ENCODE measurements at places on chromosomes 11 and 22.

DNA sequence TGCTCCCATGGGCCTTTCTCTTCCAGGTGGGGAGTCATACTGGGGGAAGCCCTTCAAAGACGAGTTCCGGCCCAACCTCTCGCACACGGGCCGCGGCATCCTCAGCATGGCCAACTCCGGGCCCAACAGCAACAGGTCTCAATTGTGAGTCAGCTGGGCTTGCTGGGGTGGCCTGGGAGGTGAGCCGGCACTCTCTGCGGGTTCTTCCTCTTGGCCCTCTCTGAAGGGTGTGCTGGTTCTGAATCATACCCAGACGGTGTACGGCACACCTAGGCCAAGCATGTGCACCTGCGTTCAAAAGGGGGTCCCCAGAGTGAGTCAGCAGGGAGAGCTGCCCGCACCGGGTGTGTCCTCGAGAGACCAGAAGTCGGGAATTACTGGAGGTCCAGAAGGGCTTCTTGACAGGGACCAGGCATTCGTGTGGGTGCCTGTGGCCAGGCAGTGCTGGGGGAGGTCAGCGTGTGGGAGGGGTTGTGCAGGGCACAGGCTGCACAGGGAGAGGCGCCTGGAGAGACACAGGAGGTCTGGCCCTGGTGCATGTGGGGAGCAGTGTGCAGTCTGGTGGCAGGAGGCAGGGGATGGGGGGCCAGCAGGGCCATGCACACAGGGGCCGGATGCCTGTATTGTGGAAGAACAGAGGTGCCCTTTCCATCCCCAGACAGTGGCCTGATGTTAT is 23.0 kb downstream of the PPIL2 start:
- DNase-seq = no peak

DNA sequence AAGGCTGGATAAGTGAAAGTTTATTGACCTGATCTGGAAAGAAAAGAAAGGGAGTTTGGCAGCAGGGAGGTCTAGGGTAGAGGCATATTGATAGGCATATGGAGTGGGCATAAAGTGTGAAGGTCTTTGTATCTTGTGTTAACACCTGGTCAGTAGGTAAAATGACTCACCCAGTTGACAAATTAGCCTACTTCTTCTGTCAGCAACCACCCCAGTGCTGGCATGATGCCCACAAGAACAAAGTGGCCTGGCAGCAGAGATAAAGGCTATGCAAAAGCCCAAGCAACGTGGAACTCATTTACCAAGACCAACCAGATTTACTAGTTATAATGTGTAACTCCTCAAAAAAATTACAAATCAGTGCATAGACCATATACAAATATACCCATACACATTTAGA is 4.9 kb downstream of the OR10A3 start:
- peak; percentile 38 for DNase-seq

DNA sequence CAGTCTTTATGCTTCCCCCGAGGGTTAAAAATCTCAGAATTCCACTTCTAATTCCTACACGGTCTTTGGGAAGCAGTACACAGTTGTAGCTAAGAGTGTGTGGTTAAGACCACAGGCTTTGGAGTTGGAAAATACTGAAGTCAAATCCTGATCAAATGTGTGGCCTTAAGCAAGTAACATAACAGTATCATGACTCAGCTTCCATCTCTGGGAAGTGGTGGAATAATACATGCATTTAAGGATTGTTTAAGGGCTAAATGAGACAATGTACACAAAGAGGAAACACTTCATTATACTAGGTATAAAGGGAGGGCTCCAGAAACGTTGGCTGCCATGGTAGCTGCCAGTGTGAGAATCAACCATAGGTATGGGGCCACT is 71.5 kb downstream of the FAT3 start:
- DNase-seq = no peak

DNA sequence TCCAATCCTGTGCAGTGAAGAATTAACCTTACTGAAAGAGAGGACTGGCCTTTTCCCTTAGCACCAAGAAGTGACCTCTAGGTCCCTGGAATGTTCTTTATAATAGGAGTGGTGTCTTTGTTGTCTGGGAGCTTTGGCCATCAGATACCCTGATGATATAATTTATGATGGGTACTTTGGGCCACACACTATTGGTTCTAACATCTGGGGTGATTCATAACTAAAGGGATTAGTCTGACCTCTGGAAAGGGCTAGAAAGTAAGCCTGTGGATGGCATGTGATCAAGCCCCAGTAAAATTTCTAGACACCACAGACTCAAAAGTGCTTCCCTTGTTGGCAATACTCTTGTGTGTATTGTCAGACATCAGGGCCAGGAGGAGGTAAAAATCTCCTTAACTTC is 891.2 kb downstream of the KCNA4 start:
- no peak for DNase-seq

- peak; percentile 14 for DNase-seq
These were observed 76.4 kb downstream of the TMEM135 start for GRCh38 chr11:87114093-87114492.

DNA sequence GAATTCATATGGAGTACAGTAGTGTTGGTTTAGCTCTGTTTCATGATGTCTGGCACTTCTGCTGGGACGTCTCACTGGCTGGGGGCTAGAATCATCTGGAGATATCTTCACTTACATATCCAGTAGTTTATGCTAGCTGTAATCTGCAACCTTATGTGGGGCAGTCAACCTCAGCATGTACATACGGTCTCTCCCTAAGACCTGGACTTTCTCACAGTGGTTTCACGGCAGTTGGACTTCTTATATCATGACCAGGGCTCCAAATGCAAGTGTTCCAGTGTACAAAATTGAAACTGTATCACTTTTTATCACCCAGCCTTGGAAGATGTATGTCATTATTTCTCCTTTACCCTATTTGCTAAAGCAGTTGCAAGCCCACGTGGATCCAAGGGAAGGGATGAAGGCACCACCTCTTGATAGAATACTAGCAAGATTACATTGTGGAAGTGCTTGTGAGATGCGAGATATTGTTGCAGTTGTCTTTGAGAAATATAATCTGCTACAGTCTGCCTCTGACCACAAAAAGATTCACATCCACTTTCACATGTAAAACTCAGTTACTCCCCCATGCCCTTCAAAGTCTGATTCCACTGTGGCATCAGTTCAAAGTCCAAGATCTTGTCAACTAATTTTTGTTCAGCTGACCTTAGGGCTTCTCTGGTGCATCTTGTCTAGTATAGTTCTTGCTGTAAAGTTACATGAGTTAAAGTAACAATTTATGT is 316.6 kb upstream of the NCAM1 start:
- DNase-seq = no peak

DNA sequence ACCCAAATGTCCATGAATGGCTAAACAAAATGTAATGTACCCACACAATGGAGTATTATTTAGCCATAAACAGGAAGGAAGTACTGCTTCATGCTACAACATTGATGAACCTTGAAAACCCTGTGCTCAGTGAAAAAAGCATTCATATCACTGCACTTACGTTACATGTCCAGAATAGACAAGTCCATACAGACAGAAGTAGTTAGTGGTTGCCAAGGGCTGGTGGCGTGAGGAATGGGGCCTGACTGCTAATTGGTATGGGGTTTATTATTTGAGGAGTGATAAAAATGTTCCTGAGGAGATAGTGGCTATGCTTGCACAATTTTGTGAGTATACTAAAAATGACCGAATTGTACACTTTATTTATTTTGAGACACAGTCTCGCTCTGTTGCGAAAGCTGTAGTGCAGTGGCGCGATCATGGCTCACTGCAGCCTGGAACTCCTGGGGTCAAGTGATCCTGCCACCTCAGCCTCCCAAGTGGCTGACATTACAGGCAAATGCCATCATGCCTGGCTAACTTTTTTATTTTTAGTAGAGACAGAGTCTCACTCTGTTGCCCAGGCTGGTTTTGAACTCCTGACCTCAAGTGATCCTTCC is 7.7 kb upstream of the SYVN1 start:
- no peak for DNase-seq

DNA sequence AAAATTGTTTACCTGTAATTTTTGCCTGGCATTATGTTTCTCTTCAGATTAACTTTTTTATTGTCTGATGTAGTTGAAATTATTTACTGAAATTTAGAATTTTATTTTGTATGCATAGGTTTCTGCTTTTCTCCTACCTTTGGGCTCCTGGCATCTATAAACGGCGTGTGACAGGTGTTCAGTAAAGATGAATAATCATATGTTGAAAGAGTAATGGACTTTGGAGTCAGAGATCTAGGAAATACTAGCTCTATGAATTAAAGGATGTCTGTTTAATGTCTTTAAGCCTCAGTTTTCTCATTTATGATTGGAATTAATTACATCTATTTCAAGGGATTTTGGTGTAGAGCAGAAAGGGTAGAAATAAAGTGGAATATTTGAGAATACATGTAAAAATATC is 7.2 kb upstream of the ANGPTL5 start:
- no peak for DNase-seq

GRCh38 chr11:8832571-8833260 is 78.3 kb upstream of the AKIP1 start:
- DNase-seq = no peak

GRCh38 chr22:19821523-19822300 is 33.0 kb downstream of the GNB1L start:
- DNase-seq = no peak

- DNase-seq = no peak
These were observed 8.4 kb upstream of the MGAT3 start for GRCh38 chr22:39448205-39449054.

- no peak for DNase-seq
These were observed 845.4 kb downstream of the OPCML start for GRCh38 chr11:132686886-132687285.

DNA sequence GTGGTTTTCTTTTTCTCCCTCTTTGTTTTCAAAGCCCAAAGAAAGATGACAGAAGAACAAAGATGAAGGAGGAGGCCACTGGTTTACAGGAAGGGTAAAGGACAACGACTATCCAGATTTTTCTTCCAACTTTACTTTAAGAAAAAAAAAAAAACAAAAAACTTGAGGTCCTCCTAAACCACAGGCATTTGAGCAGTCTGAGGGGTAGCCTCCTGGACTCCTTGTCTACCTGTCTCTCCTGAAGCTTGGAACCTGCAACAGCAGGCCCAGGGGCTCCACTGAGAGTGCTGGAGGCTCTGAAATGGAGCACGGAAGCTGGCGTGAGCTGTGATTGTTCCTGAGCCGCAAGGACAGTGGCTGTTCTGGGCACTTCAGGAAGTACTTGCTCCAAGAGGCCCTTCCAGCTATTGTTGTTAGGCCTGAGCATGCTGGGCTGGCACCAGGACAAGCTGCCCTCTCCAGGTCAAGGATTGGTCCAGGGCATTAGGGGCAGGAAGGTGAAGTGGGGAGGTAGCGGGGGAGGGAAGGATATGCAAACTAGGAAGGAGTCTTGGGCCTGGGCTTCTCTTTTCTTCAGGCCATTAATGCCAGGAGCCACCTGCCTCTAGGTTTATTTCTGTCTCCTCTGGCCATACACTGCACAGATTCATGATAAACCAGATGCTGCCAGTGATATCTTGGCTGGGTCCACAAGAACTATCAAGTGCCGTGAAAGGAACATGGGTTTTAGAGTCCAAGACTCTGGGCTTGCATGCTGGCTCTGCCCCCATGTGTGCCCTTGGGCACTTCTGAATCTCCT is 147.3 kb downstream of the CCDC34 start:
- no peak for DNase-seq

- no peak for DNase-seq
These were observed 222.3 kb downstream of the ETS1 start for GRCh38 chr11:128365044-128365443.

- peak; percentile 27 for DNase-seq
These were observed 30.5 kb upstream of the FNBP4 start for GRCh38 chr11:47797633-47798032.

- DNase-seq = no peak
These were observed 18.1 kb upstream of the EHD1 start for GRCh38 chr11:64896448-64897022.

DNA sequence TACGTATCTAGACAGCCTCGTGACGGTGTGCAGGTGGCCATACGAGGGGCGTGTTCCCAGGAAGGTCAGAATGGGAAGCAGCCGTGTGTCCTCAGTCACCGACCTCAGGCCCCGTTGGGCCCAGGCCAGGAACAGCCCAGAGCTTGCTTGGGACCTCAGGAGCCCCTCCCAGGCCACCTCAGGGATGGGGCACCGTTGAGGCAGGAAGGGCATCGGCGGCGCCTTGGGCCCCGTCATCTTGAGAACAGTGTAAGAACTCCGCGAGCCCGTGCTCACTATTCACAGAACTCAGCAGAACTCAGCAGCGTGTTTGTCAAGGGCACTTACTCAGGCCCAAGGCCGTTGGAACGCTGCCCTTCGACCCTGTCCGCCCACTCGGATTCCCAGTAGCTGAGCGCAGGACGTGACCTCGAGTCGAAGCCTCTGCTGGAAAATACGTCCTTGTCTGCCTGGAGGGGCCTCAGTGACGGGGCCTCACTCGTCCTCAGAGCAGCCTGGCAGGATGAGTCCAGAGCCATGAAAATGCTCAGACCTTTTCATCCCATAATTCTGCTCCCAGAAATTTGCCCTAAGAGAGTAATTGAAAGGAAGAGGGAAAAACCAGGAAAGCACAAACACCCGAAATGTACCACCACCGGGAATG is 1134.8 kb downstream of the BRD1 start:
- no peak for DNase-seq

GRCh38 chr11:68012843-68013610 is 2.9 kb downstream of the ALDH3B1 start:
- DNase-seq = no peak

GRCh38 chr11:33256031-33256812 is 959 bp upstream of the HIPK3 start:
- DNase-seq = peak; percentile 44

GRCh38 chr11:95641495-95641894 is 148.1 kb downstream of the FAM76B start:
- no peak for DNase-seq

GRCh38 chr11:30328681-30329080 is 5.8 kb downstream of the ARL14EP start:
- DNase-seq = no peak

DNA sequence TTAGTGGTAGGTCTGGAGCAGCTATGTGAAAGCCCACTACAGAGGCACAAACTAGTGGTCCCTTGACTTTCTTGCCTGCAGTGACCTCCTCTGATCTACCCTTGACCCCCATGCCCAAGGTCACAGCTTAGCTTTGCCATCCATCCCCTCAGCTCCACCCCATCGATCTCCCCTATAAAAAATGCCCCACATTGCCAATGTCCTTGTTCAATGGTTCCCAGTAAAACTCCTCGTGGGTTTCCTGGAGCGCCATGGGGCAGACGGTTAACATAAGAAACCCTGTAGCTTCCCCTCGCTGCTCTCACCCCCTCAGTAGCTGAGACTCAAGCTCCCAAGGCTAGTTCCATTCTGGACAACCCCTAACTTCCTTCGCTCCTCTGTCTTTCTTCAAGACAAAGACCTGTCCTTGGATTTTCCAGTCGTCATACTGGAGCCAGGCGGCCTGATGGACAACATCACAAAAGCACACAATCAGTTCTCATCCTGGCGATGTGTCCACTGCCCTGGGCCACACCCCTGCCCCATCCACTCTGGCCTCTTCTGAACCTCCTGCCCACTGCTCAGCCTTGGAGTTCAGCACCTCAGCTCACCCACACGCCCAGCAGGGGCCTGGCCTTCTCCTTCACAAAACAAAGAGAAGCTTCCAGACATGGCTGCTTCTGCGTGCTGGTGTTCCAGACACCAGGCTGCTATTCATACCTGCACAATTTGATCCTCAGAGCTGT is 1429.3 kb downstream of the BRD1 start:
- no peak for DNase-seq

All from erythroblast (primary cell).